CD4-positive, alpha-beta T cell treated with Interleukin-17A for 1 hour (primary cell): ENCODE measurements at places on chromosomes 5 and 9.

GRCh38 chr9:116250891-116251290 lies 97.3 kb downstream of the PAPPA start:
- no peak for DNase-seq

GRCh38 chr9:3277200-3277599 lies 248.6 kb downstream of the RFX3 start:
- DNase-seq: no peak

- DNase-seq: no peak
Observed at GRCh38 chr9:100852088-100852487, 176.4 kb upstream of the PLPPR1 start.

GRCh38 chr9:128232528-128233428 lies 29.6 kb downstream of the DNM1 start:
- no peak for DNase-seq

- no peak for DNase-seq
Observed at GRCh38 chr9:11559001-11559776, 946.4 kb upstream of the PTPRD start.

- DNase-seq: no peak
Observed at GRCh38 chr9:117104206-117104605, 310.7 kb downstream of the ASTN2 start.

- no peak for DNase-seq
Observed at GRCh38 chr9:92001244-92001643, 51.2 kb upstream of the ROR2 start.

DNA sequence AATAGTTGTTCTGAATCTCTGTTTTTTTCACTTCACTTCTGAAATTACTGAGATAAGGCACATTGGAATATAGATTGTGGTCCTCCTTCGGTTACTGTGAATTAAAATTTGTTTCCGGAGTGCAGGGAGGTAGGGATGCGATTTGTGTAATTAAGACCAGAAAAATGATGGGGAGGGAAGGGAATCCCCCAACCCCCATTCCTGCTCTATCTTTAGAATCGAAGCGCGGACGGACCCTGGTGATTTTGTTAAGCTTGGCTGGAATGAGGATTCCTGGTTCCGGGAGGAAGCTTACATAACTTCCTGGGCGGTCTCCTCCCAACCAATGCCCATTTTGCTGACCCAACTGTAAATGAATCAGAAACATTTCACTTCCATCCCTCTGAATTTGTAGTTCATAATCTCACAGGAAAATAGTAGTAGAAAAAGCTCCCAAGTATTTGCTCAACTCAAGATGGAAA lies 220.1 kb upstream of the MSX2 start:
- DNase-seq: no peak

- no peak for DNase-seq
Observed at GRCh38 chr5:160800375-160801275, 51.4 kb downstream of the ATP10B start.

DNA sequence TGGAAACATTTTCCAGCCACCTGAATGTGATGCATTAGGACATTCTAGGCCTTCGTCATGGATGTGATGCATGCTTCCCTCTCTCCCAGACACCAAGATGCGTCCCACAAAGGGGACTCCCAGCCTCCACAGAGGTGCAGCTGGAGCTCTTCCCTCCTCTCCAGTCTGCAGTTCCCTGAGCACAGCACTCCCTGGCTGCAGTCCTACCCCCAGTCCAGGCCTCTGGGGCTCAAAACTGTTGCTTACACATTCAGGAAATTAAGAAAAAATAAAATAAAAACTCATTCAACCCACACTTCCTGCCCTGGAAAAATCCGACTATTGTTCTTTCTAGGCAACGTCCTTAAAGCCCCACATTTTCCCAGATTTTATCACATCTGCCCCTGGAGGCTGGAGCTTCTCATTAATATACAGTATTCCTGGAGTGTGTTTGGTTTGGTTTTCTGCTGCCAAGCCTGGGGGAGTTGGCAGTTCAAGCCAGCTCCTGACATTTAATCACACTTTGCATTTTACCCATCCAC lies 78.4 kb upstream of the ICE1 start:
- DNase-seq: no peak

DNA sequence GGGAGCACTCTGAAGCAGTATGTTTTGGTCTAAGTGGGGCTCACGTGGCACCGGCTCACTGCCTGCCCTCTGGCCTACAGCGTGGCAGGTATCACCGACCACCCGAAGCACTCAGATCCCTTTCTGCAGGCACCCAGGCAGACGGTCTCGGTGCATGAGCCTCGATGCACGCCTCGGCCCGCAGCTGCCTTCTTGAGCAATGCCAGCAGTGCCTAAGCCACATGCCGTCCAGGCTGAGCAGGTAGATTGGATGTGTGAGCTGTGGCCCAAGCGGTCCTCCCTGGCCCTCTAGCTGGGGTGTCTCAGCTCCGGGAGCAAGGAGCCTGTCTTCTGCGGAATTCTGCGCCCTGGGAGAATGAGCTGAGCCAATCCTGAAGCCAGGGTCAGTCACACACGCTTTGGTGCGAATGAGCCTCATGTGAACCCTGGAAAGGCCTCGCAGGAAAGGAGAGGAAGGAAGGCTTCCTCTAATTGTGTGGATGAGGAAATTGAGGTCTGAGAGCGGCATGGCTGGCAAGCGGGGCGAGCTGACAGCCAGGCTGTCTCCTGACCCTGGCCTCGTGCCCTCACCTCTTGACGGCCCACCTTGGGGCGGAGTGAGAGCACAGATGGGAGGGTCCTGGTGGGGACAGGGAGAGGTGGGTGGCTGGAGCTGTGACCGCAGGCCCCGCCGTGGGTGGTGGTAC lies 14.4 kb downstream of the RXRA start:
- no peak for DNase-seq

DNA sequence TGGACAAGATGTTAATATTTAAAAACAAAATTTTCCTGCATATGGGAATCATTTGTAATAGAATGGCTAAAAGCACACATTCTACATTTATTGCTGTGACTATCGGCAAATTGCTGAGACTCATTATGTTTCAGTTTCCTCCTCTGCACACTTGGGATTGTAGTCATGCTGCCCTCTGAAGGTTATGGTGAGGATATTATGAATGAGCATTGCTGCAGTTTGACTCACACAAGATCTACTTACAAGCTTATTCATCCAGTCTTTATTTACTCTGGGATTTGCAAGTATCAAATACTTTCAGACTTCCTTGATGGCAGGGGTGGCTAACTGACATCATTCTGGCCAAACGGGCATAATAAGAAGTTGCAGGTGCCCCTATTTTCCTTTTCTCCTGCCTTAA lies 9.5 kb upstream of the NFIL3 start:
- peak; percentile 39 for DNase-seq

GRCh38 chr9:8241201-8241600 lies 441.6 kb upstream of the DMAC1 start:
- DNase-seq: no peak

DNA sequence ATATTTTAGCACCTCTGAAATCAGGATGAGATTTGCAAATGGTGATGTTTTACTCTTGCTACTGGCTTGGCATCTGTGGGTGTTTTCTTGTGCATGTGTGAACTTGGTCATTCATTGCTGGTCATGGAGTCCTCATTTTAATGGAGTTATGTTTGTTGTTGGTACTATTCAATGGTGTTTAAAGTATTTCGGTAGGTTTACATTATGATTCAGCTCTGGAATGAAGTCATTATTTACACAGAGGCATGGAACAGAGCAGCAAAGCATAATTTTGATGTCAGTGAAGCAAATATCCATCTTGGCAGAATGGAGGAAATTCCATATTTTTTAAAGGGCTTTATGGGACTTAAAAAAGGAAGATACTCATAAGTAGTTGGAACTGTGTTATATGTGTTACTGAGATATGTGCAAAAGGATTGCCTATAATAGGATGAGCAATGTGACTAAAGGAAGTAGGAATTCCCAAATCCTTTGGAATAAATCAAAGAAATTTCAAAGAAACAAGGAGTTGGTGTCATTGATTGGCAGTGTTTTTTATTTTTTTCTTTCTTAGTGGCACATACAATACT lies 147.4 kb downstream of the ACTBL2 start:
- no peak for DNase-seq

GRCh38 chr5:167528651-167529050 lies 762.8 kb upstream of the WWC1 start:
- no peak for DNase-seq

- DNase-seq: no peak
Observed at GRCh38 chr5:112239996-112240395, 179.1 kb downstream of the EPB41L4A start.

- DNase-seq: no peak
Observed at GRCh38 chr5:173642191-173642816, 25.9 kb upstream of the BOD1 start.

DNA sequence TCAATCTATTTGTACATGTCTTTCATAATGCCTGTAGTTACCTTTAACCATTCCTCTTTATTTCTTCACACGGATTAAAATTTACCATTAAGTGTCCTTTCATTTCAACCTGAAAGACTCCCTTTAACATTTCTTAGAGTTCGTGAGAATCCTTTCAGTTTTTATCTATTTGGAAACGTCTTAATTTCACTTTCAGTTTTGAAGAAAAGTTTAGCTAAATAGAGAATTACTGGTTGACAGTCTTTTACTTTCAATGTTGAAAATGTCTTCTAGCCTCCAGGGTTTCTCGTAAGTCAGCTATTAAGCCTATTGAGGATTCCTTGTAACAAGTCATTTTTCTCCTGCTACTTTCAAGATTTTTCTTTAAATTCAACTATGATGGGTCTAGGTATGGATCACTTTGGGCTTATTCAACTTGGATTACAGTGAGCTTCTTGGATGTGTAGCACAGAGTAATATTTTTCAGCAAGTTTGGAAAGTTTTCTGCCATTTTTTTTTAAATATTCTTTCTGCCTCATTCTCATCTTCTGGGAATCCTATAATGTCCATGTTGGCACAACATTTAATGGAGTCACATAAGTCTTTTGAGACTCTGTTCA lies 48.5 kb downstream of the RFX3 start:
- DNase-seq: peak; percentile 54

DNA sequence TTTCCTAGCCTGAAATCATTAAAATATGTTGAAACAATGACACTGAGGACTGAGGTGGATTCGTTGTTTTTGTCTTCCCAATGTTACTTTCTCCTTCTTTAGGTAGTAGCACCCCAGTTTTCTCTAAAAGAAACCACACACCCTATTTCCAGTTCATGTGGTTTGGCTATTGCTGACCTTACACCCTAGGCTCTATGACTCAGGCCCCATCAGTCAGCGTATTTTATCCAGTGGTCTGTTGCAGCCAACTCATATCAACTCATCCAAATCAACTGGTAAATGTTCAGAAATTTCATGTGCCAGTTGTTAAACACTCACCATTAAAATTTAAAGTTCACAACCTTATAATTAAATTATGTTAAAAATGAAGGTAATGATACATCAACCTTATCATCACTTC lies 44.6 kb upstream of the NFIB start:
- no peak for DNase-seq

GRCh38 chr9:89776795-89777525 lies 172.1 kb downstream of the GADD45G start:
- DNase-seq: no peak

- DNase-seq: no peak
Observed at GRCh38 chr5:110638970-110639902, 87.2 kb downstream of the TMEM232 start.

GRCh38 chr9:111350556-111350955 lies 20.5 kb upstream of the OR2K2 start:
- no peak for DNase-seq

DNA sequence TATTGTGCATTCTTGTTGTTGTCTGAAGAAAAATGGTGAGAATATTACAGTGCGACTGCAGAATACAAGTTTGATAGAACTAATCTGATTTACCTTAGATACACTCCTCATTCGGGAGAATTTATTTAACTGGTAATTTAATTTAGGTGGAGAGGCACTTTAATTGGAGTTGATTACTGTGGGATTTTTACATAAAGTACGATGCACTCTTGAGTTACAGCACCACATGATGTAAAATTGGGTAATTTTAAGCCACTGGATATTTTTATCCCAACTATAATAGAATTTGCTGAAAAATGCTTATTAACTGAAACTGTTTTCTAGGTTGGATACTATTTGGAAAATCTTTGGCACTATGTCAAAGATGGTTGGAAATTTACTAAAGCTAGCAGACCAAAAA lies 35.4 kb upstream of the ALDOB start:
- no peak for DNase-seq
